ENCODE measurements at places on chromosomes 6 and 20. TPM values are rescaled to one million over a fixed set of nuclear protein-coding genes. Genes with fewer than 3 reads are reported as not detected.

The C4A gene
- 5.4 TPM for total RNA-seq

DNA sequence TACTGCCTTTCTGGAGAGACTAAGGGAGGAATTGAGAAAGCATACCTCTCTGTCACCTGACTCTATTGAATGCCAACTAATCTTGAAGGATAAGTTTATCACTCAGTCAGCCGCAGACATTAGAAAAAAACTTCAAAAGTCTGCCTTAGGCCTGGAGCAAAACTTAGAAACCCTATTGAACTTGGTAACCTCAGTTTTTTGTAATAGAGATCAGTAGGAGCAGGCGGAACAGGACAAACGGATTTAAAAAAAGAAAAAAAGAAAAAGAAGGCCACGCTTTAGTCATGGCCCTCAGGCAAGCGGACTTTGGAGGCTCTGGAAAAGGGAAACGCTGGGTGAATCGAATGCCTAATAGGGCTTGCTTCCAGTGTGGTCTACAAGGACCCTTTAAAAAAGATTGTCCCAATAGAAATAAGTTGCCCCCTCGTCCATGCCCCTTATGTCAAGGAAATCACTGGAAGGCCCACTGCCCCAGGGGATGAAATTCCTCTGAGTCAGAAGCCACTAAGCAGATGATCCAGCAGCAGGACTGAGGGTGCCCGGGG, 43.1 kb upstream of the RNF182 start:
- H3K27me3 ChIP-seq: no peaks in the 10 kb centered on the region
- H3K4me3 ChIP-seq: no peak overlapping the region
- no peaks in the 10 kb centered on the region for H3K36me3 ChIP-seq
- no peaks in the 10 kb centered on the region for H3K4me1 ChIP-seq

GRCh38 chr20:54151075-54151439, 22.7 kb downstream of the CYP24A1 start:
- no peaks in the 10 kb centered on the region for H3K36me3 ChIP-seq
- no peak overlapping the region for H3K4me3 ChIP-seq
- no peak overlapping the region for H3K27ac ChIP-seq

GRCh38 chr6:69696273-69696672, 100.5 kb downstream of the LMBRD1 start:
- no peak for DNase-seq
- H3K27me3 ChIP-seq: no peaks in the 10 kb centered on the region
- no peak overlapping the region for H3K27ac ChIP-seq
- H3K4me3 ChIP-seq: no peak overlapping the region
- no peaks in the 10 kb centered on the region for H3K36me3 ChIP-seq
- H3K4me1 ChIP-seq: peaks cover 5% of the 10 kb centered on the region

The C20orf141 gene
- total RNA-seq: not detected

The LPA gene
- 2.8 TPM for total RNA-seq

GRCh38 chr6:28001751-28002150, 44.7 kb downstream of the OR2B6 start:
- no peaks in the 10 kb centered on the region for H3K36me3 ChIP-seq
- no peaks in the 10 kb centered on the region for H3K27me3 ChIP-seq
- DNase-seq: no peak
- H3K27ac ChIP-seq: no peak overlapping the region
- H3K4me3 ChIP-seq: no peak overlapping the region

DNA sequence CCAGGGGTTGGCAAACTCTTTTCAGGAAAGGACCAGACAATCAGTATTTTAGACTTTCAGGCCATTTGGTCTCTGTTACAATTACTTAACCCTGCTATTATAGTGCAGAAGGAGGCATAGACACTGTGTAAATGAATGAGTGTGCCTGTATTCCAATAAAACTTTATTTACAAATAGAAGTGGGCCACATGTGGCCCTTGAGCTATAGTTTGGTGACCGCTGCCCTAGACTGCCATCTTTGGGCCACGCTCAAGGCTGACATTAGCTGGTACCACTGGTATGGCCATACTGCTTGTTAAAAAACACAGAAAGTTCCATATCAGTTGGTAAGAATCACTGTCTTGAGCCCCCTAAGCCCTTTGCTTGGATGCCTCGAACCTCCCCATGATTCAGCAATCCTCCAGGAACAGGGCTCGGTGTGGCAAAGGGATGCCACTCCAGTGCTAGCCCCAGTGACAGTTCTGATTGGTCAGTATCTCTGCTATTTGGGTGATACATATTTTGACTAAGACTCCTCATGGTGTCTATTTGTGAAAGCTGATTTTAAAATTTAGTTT, 23.3 kb upstream of the SNRNP48 start:
- no peaks in the 10 kb centered on the region for H3K27me3 ChIP-seq
- no peaks in the 10 kb centered on the region for H3K4me1 ChIP-seq
- no peak overlapping the region for H3K4me3 ChIP-seq
- no peak overlapping the region for H3K27ac ChIP-seq

The TTPAL gene
- 17.8 TPM for total RNA-seq

- H3K27me3 ChIP-seq: peaks cover 3% of the 10 kb centered on the region
- no peaks in the 10 kb centered on the region for H3K36me3 ChIP-seq
- no peaks in the 10 kb centered on the region for H3K4me1 ChIP-seq
These were observed 6.0 kb upstream of the FASTKD5 start for GRCh38 chr20:3165473-3166337.

All from GM12878 (cell line).